ENCODE measurements at places on chromosomes 5 and 9. TPM values are rescaled to one million over a fixed set of nuclear protein-coding genes. Genes with fewer than 3 reads are reported as not detected.

The PCDH12 gene
- 10.6 TPM for total RNA-seq

The C9 gene
- not detected for total RNA-seq

The HSD17B4 gene
- total RNA-seq: 202 TPM

The ARAP3 gene
- total RNA-seq: 11.5 TPM

DNA sequence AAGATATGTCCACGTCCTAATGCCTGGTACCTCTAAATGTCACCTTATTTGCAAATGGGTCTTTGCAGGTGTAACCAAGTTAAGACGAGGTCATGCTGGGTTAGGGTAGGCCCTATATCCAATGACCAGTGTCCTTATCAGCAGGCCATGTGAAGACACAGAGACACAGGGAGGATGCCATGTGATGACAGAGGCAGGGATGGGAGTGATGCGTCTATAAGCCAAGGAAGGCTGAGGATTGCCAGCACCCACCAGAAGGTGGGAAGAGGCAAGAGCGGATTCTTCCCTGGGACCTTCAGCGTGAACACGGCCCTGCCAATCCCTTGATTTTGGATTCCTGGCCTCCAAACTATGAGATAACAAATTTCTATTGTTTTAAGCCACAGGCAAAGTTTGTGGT lies 123.4 kb upstream of the CXCL14 start:
- no peak for DNase-seq

GRCh38 chr5:116864838-116865190 lies 290.2 kb upstream of the SEMA6A start:
- no peak for DNase-seq

DNA sequence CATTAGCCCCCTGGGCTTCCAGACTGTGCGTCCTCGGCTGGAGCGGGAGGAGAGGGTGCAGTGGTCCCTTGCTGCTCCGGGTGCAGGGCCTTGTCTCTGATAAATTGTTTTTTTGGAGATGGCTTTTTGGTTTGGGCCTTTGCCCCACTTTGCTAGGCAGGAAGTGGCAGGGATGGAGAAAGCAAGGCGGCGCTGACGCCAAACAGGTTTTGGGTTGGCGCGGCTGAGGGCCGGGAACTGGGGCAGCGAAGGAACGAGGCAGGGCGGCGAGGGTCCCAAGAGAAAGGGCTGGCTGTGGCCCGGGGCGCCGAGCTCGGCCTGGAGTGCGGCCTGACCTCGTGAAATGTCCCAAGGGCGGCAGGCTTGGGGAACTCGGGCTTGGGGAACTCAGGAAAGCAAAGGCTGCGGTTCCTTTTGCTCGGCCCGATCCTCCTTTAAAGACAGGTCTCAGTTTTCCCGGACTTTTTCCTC lies 4.1 kb downstream of the LHX2 start:
- DNase-seq: no peak

The LSM11 gene
- total RNA-seq: 1.7 TPM

The CCDC192 gene
- total RNA-seq: not detected

DNA sequence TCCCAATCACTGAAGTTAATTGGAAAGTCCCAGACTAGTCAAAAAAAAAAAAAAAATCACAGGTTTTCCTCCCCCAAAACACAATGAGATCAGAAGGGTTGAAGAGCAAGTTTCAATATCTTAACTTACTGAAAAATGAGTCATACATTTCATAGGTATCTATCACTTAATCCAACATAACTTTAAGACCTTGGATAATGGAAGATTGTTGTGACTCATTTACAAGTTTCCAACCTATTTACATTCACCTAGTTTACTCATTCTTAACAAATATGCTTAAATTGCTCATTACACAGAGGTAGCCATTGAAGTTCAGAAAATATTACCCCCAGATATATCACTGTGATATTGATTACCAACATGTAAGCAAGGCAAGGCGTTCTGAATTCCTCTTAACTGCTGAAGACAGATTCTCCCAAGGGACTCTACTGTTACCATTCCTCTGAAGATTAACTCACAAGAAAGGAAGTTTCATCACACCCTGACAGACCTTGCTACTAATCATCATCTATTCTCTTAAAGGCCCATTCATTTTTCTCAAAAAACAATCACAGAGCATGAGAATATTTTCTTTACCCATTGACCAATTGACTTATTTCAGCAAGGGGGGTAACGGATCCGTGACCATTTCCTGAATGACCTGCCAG lies 563.8 kb downstream of the TLE1 start:
- no peak for DNase-seq

The PCDHA1 gene
- not detected for total RNA-seq

All from heart right ventricle (tissue), 16 donors.